Fibroblast of pulmonary artery (primary cell): ENCODE measurements at places on chromosomes 6 and 20.

DNA sequence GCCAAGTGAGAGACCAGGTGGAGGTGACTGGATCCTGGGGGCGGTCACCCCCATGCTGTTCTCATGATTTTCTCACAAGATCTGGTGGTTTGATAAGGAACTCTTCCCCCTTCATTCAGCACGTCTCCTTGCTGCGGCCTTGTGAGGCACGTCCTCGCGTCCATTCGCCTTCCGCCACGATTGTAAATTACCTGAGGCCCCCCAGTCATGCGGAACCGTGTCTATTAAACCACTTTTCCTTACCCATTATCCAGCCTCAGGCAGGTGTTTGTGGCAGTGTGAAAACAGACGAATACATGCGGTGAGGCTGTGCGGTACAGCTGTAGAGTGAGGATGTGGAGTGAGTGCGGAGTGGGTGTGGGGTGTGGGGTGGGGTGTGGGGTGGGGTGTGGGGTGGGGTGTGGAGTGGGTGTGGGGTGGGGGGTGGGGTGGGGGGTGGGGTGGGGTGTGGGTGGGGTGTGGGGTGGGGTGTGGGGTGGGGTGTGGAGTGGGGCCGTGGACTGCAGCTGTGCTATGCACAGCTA lies 12.1 kb upstream of the NTSR1 start:
- no peak for DNase-seq

DNA sequence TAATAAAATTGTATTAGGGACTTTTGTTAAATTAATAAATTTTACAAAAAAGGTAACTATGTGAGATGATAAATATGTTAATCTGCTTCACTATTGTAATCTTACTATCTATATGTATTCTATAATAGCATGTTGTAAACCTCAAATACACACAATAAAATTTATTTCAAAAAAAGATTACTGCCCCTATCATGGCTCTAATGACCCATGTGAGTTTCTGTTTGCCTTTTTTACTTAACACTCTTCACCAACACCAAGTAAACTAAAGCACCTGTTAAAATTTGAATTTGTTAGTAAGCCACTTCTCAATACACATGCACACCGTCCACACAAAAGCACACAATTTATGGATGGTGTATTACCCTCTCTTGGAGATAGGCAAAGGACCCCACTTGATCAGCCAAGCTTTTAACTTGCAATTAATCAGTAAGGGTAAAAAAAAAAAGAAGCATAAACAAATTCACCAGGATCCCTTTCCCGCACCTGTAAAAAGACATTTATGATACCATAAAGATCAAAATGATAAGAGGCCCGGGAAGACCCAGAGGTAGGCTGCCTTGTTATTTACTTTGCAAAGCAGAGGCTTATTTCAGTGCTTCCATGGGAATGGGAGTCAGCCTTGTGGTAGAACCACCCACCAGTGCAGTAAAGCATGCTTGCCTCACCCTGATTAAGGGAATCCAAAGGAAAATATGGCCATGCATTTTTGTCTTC lies 28.6 kb upstream of the PKHD1 start:
- no peak for DNase-seq

DNA sequence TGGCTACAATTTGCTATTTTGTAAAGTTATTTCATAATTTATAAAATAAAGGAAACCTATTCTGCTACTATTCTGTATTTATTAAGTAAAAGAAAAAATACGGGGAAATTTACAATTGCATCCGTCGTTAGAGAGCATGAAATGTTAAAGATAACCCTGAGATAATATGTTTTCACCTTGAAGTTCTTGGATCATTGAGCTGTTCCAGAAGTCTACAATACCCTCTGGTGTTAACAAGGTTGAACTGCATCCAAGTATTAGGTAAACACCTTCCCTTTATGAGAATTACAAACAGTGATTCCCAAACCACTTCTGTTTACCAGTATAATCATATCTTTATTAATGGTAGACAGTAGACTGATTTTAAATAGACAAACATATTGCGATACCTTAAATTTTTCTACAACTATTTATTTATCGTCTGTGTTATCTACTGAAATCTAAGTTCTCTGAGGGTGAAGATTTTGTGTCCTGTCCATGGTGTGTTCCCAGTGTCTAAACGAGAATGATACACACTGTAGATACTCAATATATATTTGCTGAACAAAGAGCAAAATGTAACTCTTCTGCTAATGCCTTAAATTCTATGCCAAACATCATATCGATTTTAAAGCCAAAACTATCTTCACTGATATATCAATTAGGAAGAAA lies 28.2 kb downstream of the TBC1D32 start:
- peak; percentile 63 for DNase-seq

DNA sequence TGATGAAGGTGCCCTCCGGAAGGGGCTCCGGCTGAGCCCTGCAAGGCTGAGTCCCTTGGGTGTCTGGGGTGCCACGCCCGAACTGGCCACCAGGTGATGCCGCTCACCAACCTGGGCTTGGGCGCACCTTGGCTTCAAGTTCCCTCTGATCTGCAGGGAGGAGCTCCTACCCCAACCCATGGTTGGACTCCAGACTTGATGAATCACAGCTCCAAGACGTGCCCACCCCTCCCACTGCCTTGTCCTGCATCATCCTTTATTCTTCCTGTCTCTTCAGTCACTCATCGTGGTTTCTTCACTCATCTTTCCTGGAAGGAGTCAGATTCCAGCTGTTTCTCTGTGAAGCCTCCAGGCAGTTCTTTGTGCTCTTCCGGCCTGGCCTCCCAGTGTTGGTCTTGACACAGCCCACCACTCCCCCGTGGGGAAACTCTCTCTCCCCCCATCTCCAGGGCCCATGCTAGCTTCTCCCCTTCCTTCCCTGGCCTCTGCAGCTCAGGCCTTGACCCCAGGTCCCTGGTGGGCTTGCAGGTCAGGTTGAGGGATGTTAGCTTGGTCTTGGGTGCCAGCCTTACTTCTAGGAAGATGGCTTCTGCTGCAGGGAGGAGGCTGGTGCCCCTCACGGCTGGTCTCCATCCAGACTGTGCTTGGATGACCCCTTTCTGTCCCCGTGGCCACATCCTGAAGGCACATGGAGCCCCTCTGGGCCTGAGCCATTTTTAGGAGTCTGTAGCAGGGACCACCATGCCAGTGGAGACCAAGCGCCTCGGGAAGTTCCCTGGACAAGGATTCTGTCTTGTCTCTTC lies 2.6 kb upstream of the ZBP1 start:
- peak; percentile 56 for DNase-seq

GRCh38 chr20:23096986-23097520 lies 10.9 kb upstream of the CD93 start:
- DNase-seq, result no peak

- DNase-seq, result peak; percentile 93
Measured at GRCh38 chr6:157316871-157317814, 6.2 kb downstream of the TMEM242 start.

GRCh38 chr6:112563368-112563767 lies 216.2 kb downstream of the RFPL4B start:
- peak; percentile 57 for DNase-seq
